ENCODE measurements at places on chromosomes 2 and 18.

- no peak for DNase-seq
These were observed 160.1 kb downstream of the DYSF start for GRCh38 chr2:71613403-71613952.

DNA sequence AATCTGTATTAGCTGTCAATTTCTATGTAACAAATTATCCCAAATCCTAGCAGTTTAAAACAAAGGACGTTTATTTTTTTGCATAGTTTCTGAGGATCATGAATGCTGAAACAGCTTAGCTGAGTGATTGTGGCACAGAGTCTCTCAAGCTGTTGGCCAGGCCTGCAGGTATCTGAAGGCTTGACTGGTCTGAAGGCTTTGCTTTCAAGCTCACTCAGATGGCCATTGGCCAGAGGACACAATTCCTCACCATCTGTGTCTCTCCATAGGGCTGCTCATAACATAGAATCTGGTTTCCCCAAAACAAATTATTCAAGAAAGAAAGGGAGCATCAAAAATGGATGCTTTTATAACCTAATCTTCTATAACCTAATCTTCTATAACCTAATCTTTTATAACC lies 33.7 kb downstream of the UNC80 start:
- no peak for DNase-seq

DNA sequence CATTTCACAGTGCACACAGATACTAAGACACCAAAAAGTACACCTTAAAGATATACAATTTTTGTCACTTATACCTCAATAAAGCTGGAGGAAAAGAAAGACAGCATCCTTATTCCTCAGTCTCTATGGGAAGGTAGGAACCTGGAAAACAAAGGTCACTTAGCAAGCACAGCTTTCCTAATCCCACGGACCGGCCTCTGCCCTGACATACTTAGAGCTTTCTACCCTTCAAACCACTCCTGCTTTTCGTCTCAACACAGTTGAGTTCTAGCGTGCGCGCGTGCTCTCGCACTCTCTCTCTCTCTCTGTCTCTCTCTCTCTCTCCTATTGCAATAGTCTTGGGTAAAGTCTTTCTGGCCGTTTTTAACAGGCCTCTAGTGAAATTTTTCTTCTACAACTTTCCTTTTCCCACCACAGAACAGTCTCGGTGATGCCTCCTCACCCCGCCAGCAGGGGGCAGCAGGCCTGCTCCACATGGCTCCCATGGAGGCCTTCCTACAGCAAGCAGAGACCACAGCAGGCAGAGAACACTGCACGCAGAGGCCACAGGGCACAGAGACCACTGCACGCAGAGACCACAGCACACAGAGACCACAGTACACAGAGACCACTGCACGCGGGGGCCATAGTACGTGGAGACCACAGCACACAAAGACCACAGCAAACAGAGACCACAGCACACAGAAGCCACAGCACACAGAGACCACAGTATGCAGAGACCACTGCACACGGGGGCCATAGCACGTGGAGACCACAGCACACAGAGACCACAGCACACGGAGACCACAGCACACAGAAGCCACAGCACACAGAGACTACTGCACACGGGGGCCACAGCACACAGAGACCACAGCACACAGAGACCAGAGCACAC lies 106.9 kb downstream of the FBXO15 start:
- DNase-seq: peak; percentile 5

- no peak for DNase-seq
These were observed 680.8 kb downstream of the NYAP2 start for GRCh38 chr2:226080334-226080733.

DNA sequence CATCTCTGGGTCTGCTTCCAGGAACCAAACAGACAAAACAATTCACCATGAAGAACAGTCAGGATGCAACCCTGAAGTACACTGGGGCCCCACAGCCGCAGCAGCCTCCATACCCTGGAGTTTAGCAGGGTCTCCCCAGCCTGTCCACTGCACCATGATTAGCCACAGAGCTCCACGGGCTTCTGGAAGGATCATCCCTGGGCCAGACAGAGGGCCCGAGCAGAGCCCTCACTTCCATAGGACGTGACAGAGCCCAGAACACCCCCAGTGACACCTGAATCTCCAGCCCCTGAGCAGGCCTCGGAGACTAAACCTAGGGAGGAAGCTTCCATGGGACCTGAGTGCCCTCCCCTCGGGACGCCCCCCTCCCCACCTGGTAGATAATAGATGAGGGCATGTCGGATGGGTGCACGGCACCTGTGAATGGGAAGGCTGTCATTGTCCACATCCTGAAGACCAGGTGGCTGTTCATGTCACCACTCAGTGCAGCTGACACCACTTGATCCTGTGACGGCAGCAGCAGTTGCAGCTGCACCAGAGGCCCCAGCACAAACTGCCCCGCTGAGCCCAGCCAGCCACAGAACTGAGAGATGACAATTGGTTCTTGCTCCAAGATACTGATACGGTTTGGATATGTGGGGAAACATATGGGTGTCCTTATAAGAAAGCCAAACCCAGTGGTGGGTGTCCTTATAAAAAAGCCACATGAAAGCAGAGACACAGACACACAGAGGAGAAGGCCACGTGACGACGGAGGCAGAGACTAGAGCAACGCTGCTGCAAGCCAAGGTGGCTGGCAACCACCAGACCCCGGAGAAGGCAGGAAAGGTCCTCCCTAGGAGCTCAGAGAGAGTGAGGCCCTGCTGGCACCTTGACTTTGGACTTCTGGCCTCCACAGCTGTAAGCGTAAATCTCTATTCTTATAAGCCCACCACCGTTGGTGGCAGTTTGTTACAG lies 23.2 kb downstream of the KIF1A start:
- no peak for DNase-seq

DNA sequence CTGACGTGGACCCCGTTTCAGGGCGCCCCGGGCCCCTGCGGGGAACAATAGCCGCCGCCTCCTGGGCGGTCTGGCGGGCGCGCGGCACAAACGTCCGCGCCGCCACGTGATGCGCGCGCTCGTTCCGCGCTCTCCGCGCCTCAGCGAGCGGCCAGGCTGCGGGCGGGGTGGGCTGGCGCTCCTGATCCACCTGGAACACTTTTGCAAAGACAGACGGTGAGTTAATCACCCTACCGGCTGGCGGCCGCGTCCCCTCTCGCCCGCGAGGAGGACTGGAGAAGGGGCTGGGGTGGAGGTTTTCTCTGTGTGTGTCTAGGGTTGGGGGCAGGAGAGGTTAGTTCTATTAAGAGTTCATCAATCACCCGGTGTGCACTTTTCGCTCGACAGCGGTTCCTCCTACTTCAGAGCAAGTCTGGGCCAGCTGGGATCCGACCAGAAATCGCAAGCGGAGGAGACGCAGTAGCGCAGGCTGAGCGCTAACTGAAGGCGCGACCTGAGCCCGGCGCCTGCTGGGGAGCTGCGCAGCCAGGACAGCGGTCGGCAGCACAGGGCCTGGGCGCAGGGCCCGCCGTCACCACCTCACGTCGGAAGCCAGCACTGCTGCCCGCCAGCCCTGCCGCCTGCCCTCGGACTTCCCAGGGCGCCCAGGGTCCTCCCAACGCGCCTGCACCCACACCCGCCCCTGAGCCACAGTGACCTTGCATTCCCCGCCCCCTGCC lies 10.3 kb upstream of the HOXD1 start:
- DNase-seq: peak; percentile 74

DNA sequence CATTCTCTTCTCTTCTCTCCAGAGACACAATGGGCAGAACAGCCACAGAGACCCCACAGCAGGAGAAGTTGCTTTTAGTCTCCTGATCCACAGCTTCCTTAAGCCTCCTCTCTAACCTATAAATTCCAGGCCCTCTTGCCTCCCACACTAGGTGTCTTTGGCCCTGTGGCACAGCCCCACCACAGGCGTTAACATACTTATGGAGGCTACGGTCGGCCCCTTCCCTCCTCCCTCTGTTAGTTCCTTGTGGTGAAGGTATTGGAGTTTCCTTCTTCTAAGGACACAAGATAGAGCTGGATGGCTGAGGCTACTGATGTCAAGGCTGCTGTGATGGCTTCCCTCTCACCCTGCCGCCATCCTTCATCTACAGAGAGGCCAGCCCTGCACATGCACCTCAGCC lies 123.5 kb upstream of the ACAA2 start:
- DNase-seq: no peak

DNA sequence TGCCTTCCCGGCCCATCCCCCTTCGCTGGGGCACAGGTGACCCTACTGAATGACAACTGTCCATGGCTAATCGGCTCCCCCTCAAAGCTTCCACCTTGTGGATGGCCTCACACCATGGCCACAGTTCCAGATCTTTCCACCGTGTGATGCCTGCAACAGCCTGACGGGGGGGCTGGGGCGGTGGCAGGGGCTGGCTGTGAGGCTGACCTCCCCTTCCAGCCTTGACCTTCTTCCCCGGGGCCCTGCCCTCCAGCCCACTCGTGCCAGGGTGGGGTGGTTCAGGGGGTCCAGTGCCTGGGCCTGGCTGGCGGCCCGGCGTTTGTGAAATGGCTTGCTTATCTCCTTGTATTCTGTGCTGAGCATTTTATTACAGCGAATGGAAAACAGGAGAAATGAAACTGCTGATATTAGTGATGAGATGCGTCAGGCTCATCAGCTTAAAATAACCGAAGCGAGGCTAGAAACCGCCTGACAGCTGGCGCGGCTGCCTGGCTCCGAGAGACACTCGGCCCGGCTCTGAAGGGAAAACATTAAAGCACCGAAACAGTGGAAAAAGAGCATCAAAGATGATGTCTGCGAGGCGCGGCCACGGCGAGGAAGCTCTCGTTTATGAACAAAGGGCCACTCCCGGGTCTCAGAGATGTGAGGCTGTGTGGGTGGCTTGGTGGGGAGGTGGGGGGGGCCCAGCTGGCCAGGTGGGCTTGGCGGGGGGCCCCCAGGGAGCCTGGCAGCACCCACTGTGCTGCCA lies 916 bp upstream of the PDCD1 start:
- DNase-seq: no peak

- no peak for DNase-seq
These were observed 51.1 kb downstream of the CTIF start for GRCh38 chr18:48589797-48590519.

DNA sequence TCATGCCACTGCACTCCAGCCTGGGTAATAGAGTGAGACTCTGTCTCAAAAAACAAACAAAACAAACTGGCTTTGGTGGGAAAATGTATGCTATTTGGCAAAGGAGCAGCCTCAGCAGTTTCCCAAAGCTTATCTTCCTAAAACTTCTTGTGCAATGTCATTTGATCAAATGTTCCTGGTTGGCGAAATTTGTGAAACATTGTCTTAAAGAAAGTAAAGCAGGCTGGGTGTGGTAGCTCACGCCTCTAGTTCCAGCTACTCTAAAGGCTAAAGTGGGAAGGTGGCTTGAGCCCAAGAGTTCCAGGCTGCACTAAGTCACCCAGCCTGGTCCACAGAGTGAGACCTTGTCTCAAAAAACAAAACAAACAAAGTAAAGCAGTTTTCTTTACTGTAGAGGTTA lies 17.3 kb upstream of the TAF4B start:
- DNase-seq: no peak

DNA sequence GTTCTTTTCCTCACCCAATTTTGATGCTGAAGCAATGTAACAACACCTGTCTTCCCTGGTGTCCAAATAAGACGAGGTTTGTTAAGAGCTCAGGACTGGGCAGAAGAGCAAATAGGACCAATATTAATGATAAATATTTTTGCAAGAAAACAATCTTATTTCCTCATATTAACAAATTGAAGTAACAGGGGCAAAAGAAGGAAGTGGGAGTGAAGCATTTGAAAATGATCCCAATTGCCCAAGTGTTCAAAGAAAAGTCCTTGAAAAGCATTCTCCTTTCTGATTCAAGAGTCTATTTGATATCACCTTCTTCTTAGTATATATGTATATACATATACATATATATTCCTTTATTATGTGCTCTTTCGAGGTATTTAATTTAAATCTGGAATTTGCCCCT lies 418.8 kb downstream of the ARHGAP15 start:
- no peak for DNase-seq

DNA sequence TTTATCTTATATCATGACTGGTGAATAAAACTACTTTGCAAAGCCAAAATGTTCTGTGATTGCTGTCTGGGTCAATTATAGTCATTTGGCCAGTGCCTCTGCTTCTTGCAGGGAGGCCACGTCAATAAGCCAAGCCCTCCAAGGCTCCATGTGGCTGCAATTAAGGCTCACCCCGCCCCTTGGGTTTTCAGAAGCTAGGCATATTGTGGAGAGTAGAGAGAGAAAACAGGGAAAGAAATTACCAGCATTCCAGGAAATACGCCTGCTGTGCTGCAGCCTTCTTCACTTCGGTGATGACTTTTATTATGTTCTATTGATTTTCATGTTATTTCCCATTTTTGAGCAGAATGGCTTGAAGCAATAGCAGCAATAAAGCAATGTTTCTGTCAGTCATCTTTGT lies 319.7 kb downstream of the SOX11 start:
- DNase-seq: no peak

GRCh38 chr2:240215676-240216051 lies 75.2 kb upstream of the OTOS start:
- DNase-seq: no peak

DNA sequence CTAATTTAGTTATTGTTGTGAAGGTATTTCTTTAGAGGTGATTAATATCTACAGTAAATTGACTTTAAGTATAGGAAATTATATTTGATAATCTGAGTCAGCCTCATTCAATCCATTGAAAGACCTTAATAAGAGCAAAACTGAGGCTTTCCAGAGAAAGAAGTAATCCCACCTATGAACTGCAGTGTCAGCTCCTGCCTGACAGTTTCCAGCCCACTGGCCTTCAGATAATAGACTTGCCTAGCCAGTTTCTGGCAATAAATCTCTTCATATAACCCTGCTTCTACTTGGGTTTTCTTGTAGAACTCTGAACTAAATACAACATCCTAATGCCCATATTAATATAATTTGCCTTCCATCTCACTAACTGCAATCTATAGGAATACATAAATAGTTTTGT lies 437.9 kb upstream of the UBE2E3 start:
- no peak for DNase-seq

DNA sequence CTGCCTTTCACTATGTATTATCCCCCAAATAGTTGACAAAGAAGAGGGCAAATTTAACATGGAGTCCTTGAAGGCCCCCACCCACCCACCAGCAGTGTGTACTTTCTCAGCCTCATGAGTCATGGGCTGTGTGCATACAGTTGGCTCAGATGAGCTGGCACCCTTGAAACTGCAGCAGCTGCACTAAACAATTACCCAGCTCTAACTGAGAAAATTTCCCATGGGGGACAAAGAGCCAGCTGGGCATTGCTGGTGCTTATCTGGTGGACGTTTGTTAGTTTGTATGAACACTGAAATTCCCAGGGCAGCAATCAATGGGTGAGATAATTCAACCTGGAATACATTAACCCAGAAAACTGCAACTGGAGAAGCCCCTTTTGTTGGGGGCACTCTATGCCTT lies 131.7 kb downstream of the GCA start:
- peak; percentile 9 for DNase-seq

- no peak for DNase-seq
These were observed 3.6 kb upstream of the HS1BP3 start for GRCh38 chr2:20654535-20654813.

Data from NCI-H187 (cell line).